ENCODE measurements at places on chromosomes 12 and 14.
A peak's percentile ranks its signal among the peaks of the same experiment; 100 is the strongest.

DNA sequence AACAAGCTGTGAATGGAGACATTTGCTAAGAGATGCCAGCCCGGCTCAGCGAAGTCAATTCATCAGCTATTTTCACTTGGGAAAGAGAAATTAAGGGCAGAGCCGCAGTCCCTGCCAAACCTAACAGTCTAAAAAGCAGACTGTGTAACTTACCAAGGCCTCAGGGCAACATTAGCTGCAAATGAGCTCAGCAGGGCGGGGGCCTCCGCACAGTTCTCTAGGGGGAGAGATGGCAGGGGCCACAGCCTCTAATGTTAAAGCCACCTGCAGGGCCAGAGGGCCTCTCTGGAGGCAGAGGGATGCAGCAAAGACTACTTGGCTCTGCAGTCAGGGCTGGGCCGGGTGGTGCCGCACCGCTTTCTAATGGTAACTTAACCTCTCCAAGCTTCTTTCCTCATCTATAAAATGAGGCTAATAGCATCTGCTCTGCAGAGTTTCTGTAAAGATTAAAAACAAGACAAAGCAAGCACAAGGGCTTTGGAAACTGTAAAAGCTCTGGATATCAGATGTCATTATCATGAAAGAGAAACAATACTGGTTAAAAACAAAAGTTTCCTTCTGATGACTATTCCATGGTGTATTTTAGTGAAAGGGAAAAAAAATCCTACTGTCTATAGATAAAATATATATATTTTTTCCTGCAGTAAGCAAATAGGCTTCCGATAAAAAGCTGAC is 13.4 kb upstream of the GPRC5A start:
- no peak for DNase-seq

GRCh38 chr14:74362361-74362915 is 14.2 kb downstream of the VRTN start:
- peak; percentile 88 for DNase-seq

GRCh38 chr14:105486974-105487448 is 325 bp downstream of the CRIP1 start:
- DNase-seq = no peak

DNA sequence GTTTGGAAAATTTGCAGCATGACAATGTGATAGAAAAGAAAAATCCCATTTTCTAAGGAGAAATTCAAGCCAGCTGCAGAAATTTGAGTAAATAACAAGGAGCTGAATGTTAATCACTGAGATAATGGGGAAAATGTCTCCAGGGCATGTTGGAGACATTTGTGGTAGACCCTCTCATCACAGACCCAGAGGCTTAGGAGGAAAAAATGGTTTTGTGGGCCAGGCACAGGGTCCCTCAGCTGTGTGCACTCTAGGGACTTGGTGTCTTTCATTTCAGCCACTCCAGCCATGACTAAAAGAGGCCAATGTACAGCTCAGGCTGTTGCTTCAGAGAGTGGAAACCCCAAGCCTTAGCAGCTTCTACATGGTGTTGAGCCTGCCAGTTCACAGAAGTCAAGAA is 111.4 kb upstream of the SYT10 start:
- DNase-seq = no peak

DNA sequence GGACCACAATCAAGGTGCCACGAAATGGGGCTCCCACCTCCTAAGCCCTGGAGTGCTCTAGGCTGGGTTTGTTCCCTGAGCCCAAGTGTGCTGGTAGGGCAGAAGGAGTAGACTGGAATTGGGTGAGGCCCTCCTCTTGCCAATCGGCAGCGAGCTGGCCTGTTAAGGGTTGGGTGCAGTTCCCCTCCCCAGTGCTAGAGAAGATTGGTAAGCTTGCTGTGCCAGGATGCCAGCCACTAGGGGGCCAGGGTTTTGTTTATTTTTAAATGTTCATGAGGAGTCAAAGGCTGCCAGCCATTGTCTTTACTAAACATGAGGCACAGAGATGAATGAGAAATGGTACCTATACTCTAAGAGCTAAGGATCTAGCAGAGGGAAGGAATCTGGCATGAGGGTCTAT is 79.7 kb downstream of the SPTB start:
- DNase-seq = no peak

DNA sequence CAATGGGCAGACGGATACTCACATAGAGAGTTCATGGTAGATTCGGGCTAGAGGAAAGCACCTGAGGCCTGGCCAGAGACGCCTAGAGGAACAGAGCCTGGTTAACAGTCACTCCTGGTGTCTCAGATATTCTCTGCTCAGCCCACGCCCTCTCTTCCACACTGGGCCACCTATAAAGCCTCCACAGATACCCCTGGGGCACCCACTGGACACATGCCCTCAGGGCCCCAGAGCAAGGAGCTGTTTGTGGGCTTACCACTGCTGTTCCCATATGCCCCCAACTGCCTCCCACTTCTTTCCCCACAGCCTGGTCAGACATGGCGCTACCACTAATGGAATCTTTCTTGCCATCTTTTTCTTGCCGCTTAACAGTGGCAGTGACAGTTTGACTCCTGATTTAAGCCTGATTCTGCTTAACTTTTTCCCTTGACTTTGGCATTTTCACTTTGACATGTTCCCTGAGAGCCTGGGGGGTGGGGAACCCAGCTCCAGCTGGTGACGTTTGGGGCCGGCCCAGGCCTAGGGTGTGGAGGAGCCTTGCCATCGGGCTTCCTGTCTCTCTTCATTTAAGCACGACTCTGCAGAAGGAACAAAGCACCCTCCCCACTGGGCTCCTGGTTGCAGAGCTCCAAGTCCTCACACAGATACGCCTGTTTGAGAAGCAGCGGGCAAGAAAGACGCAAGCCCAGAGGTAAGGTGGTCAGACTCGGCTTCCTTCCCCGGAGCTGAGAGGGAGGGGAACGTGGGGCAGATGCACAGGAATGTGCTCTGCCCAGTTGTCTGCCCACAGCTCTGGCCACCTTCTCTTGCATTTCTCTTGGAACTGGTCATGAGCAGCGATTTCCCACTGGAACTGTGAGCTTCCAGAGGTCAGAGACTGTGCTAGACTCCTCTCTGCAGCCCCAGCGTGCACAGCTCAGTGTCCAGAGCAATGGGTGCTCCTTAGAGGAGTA is at the start of gene CD4:
CD4 (plus strand) TSS at position 557 of the 953 bp plus-strand sequence. CDS start 10,611 bp downstream, outside the sequence.
- DNase-seq = no peak

Data from NCI-H2107 (cell line).